ENCODE measurements at places on chromosomes 4 and X. TPM values are rescaled to one million over a fixed set of nuclear protein-coding genes. Genes with fewer than 3 reads are reported as not detected.

- DNase-seq = no peak
These were observed 130.8 kb downstream of the CPZ start for GRCh38 chr4:8723222-8723980.

DNA sequence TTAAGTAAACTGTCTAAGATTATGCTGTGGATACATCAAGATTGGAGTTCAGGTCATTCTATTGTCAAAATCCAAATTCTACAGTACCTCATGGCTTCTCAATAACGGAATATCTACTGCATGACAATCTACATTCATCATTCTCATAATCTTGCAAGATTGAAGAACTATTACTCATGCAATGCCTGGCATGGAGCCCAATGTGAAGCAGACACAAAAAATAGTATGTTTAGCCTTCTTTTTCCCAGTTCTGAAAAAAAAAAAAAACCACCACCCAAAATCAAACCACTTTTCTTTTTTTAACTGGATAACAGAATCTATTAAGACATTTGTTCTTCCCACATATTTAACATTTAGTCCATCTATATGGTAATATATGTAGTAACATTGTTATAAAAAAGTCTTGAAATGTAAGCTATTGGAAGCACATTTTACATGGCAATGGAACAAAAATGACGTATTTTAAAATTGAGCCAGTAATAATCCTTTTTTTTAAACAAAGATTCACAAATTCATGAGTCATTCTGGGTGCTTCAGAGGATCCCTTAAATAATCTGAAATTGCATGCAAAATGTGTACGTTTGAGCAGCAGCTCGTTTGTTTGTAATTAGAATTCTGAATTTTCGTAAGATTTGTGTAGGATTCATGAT, 232.2 kb upstream of the FMR1 start:
- no peak for DNase-seq

DNA sequence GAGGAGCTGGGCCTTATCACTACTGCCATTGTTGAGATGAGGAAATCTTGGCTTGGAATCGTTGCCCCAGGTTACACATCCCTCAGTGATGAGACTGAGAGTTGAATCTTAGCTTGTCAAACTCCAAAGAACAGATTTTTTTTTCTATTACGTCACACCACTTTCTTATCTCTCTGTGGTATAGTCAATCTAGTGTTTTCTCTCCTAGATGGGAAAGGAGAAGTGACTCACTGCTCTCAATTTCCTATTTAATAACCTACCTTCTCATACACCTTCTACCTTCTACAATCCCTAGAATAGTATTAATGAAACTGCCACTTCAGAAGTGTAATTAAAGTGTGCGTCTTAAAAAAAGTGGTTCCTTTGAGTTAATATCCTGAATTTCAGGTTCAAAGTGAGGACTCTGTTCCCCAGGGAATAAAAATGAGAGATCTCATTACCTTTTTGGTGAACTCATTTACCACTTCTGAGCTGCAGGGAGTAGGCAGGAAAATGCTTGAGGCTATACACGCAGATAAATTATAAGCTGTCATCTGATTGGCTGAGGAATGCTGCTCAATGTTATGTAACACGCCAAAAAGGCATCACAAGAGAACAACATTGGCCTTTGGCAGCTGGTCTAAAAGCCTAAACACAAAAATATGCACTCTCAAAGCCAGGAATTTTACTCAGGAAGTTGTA, 59.3 kb downstream of the MAD2L1 start:
- DNase-seq = no peak

Gene YIPF7
- total RNA-seq = not detected

- no peak for DNase-seq
These were observed 301.9 kb upstream of the PITX2 start for GRCh38 chr4:110924761-110925160.
